Endothelial cell of umbilical vein (primary cell): ENCODE measurements at places on chromosomes 6 and 20. TPM values are rescaled to one million over a fixed set of nuclear protein-coding genes. Genes with fewer than 3 reads are reported as not detected.
A peak's percentile ranks its signal among the peaks of the same experiment; 100 is the strongest.

ZFP57 gene
- not detected in 2 replicates for total RNA-seq

PRR3 gene
- total RNA-seq = 10.6 and 12.0 TPM in 2 replicates

DNA sequence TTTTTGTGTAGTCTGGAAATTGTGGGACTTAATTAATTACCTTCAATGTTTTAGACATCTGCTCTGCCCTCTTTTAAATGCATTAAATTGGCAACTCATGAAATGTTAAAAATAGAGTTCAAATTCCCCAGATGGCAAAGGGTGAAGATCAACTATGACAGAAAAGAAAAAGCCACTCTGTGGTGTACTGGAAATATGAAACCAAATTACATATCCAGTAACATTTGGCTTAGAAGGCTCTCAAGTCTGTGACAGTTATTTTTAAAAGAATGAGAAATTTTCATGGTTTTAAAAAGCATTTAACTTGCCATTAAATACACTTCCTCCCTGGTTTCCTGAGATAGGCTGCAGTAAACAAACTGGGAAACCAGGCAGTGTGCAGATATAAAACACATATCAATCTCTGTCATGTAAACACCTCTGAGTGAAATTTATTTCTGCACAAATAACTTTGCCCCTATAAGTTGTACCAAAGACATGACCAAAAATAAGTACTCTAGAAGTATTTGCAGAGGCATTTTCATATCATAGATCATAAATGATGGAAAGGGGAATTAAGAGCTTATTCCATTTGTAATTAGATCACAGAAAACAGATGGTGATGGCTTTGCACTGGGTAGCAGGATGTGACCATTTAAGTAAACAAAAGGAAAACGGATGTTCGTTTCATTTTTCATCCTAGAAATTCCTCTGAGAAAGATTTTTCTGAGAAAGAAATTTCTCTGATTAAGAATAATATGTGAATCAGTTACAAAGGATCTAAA lies 360.1 kb downstream of the SAMD5 start:
- H3K4me3 ChIP-seq = no peak overlapping the region
- DNase-seq = peak; percentile 80
- H3K27me3 ChIP-seq = no peaks in the 10 kb centered on the region
- no peaks in the 10 kb centered on the region for H3K36me3 ChIP-seq
- H3K4me1 ChIP-seq = peaks cover 34% of the 10 kb centered on the region

DNA sequence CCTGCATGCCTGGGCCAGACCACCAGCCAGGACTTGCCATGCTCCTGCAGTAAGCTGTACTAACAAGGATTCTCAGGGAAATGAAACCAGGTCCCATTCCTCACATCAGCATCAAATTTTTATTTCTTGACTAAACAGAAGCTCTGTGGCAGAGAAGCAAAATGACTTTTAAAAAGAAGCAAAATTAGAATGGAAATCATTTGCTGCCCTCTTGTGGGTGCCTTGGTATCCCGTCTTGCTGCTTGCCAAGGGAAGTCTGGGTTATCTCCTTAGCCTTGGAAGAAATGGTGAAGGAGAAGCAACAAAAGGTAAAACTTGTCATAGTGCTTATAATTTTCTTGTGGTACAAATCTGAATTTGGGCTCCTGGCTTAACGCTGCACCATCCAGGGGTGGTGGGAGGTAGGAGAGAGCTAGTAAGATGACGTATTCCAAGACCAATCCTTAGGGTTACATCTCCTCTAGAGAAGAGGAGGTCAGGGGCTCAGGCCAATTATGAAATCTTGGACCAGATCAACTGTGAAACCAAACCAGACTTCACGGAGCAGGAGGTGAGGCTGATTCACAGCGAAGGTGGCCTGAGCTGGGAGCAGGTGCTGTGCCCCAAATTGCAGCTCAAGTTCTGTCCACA lies 107.5 kb downstream of the FAXC start:
- H3K27me3 ChIP-seq = no peaks in the 10 kb centered on the region
- H3K4me1 ChIP-seq = no peaks in the 10 kb centered on the region
- peak; percentile 10 for DNase-seq
- H3K27ac ChIP-seq = no peak overlapping the region

DNA sequence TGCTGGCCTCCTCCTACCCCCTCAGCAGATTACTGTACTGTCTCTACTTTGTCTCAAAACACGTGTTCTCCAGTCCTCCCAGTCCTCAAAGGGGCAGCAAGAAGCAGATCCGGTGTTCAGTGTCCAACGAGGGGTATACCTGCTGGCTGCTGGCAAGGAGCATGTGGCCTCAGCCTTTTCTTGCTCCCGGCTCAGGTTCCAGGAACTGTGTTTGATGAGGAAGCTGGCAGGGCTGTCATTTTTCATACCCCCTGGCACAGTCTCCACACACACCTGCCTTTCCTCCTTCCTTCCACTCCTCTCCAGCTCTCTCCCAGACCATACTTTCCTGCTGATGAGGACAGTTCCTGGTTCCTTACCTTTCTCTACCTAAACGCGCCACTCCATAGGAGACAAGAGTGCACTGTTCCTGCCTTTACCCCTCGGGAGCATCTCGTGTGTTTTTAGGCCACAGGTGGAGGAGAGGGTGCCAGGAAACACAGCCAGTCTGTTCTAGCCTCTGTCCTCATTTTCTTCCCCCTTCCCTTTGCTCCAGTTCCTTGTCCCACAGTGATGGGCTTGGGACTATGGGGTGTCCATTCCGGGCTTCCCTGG lies 77.2 kb downstream of the SSR1 start:
- no peak overlapping the region for H3K4me3 ChIP-seq
- no peak for DNase-seq
- no peaks in the 10 kb centered on the region for H3K27me3 ChIP-seq

DNA sequence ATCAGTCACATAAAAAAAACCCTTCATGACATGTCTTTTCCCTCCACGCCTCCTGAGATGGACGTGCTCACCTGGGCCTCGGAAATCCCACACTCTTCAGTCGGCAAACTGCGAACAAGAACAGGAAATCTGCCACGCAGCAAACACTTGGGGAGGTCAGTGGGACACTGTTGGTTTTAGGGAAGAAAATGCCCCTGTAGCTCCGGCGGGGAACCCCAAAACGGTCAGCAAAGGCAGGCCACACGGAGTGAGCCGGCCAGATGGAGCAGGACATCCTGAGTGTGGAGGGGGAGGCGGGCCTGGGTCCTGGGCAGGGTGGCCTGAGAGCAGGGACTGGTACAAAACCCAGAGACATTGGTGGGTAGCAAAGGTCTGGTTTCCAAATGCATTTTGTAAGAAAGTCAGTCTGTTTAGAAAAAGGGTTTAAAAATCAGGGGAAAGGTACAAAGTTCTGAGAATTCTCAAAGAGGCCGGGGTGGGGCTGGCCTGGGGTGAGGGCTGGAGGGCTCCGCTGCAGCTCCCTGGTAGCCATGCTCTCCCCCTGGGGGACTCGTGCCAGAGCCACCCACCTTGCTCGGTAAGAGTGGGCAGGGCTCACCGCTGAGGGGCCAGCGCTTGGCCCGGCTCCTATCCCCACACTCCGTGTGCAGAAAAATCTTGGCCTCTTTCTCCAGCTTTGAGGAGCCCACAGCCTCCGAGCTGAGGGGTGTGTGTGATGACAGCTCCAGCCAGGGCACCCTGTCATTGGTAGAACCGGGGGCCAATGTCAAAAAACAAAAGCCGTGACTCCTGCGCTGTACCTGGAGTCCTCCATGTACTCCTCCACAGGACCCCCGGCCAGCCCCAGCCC lies 5.2 kb downstream of the SLC2A4RG start:
- DNase-seq = no peak
- no peak overlapping the region for H3K27ac ChIP-seq
- H3K27me3 ChIP-seq = no peaks in the 10 kb centered on the region

- DNase-seq = no peak
- H3K4me1 ChIP-seq = no peaks in the 10 kb centered on the region
- H3K27me3 ChIP-seq = no peaks in the 10 kb centered on the region
- no peaks in the 10 kb centered on the region for H3K36me3 ChIP-seq
- H3K27ac ChIP-seq = no peak overlapping the region
Observed at GRCh38 chr6:169997930-169998218, 246.5 kb downstream of the ERMARD start.
